ENCODE measurements at places on chromosomes 12 and 14.

- DNase-seq = no peak
Observed at GRCh38 chr12:2614341-2614740, 180.4 kb upstream of the FKBP4 start.

GRCh38 chr12:92208613-92209121 lies 63.0 kb upstream of the BTG1 start:
- DNase-seq = no peak

DNA sequence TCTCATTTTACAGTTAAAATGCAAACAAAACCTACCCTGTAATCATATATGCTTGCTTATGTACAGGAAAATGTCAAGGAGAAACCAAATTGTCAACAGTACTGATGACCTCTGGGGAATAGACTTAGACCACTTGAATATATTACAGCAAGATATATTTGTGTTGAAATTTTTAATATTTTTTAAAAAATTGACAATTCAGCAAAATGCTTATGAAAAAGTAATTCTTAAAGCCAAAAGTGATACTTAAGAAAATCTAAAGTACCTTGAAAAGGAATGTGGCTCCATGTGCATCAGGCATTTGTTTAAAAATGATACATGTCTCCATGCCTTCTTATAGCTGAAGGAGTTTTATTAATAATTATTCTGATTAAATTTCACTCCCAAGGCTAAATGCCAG lies 49.2 kb downstream of the PTPN21 start:
- no peak for DNase-seq

DNA sequence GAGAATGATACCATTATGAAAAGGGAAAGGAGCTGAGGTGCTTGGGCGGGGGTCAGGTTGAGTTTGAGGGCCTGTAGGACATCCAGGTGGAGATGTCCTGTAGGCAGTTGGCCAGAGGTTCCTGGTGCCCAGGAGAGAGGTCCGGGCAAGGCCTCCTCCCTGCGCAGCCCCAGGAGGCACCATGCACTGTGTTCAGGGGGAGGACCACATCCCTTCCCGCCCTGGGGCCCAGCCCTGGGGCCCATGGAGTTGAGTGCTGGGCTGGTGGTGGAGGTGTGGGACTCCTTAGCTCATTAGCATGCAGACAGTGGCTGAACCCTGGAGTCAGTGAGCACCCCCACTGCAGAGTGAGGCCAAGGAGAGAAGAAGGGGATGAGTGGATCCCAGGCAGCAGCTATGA lies 5.7 kb upstream of the FAIM2 start:
- no peak for DNase-seq

DNA sequence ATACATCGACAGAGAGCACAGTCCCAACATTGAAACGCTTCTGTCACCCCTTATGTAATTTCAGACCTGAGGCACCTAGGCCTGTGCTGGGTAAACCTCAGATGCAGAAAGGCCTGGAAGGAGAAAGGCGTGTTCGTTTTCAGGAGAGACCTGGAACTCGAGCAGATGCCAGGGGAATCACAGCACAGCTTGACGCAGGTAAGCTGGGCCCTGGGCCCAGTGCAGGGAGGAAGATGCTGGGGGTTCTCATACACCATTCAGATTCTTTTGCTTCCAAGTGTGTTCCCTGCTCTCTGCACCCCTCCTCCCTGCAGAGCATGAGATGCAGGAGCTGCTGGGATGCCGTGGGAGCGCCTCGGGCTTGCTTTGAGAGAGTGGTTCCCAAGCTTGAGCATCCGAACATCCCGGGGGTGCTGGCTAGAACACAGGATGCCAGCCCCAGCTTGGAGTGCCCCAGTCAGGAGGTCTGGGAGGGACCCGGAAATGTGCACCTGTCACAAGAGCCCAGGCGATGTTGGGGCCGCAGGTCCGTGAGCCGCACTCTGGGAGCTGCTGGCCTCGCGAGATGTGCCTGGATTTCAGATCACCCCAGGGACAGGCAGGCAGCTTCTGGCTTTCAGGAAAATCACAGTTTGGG lies 35.9 kb downstream of the FZD10 start:
- DNase-seq = no peak

GRCh38 chr14:89411976-89412375 lies 5.1 kb downstream of the FOXN3 start:
- DNase-seq = no peak
